ENCODE measurements at places on chromosomes 2 and 18.
A peak's percentile ranks its signal among the peaks of the same experiment; 100 is the strongest.

DNA sequence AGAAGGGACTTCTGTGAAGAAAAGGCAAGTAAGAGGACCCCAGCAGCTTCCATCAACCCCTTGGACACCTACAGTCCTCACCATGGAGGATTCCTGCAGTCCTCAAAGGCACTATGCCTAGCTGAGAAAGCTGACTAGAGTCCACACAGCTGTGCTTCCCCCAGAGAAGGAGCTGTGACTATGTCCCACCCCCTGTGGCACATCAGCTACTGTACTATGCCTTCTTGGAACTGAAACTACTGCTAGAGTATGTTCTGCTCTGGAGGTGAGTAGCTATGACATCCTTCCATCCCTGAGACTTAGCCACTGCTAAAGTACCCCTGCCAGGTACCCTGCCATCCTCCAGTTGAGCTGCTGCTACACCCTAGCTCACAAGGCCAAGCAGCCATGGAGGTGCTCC, 690.2 kb upstream of the CHAC2 start:
- DNase-seq = no peak

DNA sequence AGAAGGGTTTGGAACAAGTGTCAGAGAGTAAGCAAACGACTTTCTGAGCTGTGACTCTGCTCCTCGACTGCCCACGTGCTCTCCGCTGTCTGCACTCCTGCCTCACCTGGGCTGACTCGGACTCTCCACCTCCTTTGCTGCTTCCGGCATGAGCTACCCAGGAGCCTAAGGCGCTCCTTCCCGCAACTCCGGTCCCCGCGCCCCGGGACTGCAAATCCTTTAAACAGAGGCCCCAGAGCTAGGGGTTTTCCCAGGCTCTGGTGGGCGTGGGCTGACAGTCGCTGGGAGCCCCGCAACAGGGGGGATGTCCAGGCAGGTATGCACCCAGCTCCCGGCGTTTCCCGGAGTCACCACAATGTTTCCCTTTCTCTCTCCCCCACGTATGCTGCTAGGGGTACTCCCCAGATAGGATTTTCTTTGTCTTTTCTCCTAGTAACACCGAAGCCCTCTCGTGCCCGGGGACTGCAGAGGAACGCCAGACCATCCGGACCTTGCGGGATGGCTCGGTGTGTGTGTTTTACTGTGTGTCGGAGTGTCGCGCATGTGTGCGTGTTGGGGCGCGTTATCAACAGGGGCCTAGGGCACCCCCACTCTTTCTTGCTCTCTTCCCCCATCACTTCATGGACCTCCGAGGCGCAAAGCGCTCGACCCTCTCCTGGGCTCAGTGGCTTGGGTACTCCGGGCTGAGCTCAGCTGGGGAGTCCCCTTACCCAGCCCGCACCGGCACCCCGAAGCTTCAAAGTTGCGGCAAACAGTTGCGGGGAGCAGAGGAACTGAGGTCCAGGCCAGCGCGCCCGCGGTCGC, 691 bp upstream of the THSD7B start:
- DNase-seq = peak; percentile 11

DNA sequence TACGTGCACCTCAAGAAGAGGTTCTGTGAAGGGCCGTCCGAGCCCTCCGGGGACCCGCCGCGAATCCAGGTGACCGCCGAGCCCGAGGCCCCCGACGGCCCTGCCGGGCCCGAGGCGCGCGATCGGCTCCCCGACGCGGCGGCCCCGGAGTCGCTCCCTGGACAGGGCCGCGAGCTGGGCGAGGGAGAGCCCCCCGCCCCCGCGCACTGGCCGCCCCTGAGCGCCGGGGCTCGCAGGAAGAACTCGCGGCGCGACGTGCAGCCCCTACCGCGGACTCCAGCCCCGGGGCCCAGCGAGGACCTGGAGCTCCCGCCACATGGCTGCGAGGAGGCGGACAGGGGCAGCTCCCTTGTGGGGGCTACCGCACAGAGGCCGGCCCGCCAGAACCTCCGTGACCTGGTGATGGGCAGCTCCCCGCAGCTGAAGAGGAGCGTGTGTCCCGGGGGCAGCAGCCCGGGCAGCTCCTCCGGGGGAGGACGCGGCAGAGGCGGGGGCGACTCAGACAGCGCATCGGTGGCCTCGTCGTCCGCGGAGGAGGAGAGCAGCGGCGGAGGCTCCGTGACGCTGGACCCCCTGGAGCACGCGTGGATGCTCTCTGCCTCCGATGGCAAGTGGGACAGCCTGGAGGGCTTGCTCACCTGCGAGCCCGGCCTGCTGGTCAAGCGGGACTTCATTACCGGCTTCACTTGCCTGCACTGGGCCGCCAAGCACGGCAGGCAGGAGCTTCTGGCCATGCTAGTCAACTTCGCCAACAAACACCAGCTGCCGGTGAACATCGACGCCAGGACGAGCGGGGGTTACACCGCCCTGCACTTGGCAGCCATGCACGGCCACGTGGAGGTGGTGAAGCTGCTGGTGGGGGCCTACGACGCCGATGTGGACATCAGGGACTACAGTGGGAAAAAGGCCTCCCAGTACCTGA, 812 bp downstream of the SOWAHC start:
- no peak for DNase-seq

DNA sequence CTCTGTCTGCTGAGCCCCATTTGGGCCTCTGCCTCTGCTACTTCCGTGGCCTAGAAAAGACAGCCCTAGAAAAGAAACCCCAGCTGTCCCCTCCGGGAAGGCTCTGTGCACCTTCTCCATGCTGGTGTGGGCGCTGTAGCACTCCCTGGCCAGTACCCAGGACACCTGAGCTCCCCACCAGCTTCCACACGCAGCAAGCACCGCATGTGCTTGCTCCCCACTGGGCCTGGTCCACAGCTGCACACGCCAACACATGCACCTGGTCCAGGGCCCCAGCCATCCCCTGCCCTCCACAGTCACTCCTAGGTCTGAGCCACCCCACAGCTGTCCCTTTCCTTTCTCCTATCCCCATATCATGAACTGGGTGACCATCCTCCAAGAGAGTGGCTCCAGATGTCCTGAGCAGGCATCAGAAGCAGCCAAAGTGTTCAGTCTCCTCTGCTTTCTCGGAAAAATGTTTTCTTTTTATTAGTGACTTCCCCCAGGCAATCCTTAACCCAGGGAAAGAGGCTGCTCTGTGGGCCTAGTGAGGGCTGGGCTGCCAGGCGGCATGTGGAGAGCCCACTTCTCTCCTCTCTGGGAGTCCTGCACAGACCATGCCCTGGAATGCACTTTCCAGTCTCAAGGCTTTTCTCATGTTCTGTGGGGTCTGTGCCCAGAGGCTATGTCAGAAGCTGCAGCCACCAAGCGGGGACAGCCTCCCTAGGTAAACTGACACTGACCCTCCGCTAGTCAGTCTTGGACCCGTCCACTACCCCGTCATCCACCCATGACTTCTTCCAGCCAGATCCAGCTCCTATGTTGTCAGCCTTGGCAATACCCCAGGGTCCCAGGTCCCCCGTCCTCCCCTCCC, 133.7 kb downstream of the KLHL29 start:
- no peak for DNase-seq

- no peak for DNase-seq
Observed at GRCh38 chr2:212520340-212520739, 18.3 kb downstream of the ERBB4 start.

DNA sequence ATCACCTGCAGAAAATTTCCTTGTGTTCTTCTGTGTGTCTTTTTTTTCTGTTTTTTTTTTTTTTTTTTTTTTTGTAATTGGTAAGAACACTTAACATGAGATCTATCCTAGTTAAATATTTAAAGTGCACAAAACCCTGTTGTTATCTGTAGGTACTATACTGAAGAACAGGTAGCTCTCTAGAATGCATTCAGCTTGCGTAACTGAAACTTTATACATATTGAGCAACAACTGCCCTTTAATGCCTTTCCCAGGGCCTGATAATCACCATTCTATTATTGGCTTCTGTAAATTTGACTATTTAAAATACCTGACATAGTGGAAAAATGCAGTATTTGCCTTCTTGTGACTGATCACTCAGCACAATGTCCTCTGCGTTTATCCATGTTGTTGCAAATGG, 701.8 kb downstream of the SUCLG1 start:
- DNase-seq = no peak

DNA sequence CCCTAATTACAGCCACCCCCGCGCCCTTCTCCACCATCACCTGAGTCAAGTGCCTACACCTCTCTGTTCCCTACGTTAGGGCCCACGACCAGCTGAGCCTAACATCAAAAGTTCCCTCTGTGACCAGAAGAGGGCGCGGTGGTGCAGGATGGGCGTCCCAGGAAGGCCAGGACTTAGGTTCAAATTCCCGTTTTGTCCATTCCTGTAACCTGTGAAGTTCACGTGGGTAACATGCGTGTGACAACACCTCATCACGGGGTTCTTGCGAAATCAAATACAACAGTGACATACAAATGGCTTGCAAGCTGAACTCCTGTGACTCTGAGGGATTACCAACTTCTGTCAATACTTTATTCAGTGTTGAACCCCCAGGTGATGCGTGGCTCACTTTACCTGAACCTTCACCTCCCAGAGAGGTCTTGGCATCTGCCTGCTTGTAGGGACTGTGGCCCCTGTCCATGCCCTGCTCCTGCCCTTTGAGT, 207.9 kb downstream of the ARL4C start:
- DNase-seq = no peak

- peak; percentile 10 for DNase-seq
Observed at GRCh38 chr2:180322781-180323180, 315.7 kb upstream of the CWC22 start.

DNA sequence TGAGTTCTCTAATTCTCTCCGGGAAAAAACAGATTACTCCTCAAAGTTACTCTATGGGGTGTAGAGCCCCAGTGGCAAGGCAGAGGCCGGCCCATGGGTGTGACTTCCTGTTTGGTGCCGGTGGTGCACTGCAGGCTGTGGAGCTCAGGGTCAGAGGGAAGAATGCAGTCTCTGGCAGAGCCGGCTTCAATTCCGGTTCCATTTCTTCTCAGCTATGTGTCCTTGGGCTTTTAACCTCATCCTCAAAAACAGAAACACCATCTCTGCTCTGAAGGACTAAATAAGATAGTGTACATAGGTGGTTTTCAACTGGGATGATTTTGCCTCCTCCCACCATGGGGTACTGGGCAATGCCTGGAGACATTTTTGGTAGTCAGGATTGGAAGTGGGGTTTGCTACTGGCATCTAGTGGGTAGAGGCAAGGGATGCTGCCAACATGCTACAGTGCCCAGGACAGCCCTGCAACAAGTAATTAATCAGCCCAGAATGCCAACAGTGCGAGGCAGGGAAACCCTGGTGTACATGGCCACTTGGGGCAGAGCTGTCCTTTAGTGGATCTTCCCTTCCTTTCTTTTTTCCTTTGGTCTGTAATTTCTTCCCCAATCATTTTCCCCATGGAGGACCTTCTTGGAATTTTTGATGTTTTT, 81.2 kb downstream of the INSIG2 start:
- DNase-seq = no peak

Data from RWPE1 (cell line).